ENCODE measurements at places on chromosomes 5 and 9.
A peak's percentile ranks its signal among the peaks of the same experiment; 100 is the strongest.

- no peak for DNase-seq
Observed at GRCh38 chr5:145965804-145966203, 29.4 kb downstream of the SH3RF2 start.

DNA sequence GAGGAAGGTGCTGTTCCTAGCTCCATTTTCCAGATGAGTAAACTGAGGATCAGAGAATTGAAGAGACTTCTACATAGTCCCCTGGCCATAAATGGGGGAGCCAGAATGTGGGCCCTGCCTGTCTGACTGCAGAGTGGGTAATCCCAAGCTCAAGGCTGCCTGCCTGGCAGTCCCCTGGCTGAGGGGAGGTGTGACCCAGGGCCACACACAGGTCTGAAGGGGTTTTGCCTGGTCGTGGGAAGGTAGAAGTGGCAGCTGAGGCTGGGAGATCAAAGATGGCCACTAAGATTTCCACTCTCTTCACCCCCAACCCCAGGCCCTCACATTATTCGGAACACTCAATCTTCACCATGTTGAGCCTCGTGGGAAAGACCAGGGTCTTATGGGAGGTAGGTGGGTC is 176.3 kb downstream of the MACROH2A1 start:
- no peak for DNase-seq

DNA sequence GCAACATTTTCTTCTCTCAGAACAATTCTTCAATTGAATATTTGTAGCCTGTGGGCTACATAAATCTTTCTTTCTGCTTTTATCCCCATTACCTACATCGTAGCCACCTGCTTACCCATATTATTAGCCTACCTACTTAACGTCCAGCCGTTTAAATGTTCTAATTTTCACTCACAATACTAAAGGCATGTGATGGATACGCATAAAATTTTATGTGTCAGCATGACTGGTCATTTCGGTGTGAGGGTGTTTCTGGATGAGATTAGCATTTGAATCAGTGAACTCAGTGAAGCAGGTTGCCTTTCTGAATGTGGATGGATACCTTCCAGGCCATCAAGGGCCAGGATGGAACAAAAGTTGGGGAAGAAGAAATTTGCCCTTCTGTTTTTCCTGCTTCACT is 1722.5 kb upstream of the ACO1 start:
- no peak for DNase-seq

DNA sequence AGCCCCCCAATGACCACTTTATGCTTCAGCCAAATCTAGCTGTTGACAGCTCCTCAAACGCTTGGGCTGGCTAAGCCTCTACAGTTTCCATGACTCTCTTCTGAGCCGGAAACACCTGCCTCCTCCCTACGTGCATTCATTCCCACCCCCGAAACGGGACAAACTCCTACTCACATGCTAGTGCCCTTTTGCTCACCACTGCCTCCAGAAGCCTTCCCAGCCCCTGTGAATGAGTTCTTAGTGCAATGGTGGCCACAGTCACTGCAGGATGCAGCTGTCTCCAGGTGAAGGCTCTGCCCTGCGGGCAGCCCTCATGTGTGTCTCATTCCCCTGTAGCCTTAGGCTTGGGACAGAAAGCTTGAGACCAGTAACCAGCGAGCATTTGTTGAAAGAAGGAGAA is 68.8 kb upstream of the DAB2IP start:
- DNase-seq: no peak

- peak; percentile 19 for DNase-seq
Observed at GRCh38 chr5:51345106-51345505, 38.1 kb upstream of the ISL1 start.

GRCh38 chr5:10768328-10768899 is 7.4 kb upstream of the DAP start:
- no peak for DNase-seq

GRCh38 chr5:34903260-34903659 is 12.0 kb downstream of the RAD1 start:
- no peak for DNase-seq

DNA sequence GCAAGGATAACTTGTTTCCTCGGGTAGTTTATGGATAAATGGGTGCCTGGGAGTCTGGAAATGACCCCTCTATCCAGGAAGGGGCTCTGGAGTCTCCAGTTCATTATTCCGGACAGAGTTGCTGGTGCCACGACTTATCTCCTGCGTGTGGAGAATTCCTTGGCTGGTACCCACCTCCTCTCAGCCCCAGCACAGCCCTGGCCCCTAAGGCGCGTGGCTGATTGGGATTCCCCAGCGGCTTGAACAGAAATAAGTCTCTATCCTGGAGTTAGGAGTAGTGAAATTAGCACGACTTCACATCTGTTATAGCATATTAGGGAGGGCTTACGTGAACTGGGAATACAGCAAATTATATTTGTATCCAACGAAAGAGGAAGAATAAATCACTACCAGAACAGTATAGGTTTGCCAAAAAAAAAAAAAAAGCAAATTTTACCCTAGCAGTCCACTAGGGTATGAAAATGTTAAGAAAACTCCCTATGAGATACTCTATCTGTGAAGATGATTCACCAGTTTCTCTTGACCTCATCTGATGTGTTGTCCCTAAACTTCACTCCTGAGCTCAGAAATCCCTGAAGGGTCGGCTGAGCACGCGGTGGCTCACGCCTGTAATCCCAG is 172.5 kb upstream of the OTULINL start:
- no peak for DNase-seq

DNA sequence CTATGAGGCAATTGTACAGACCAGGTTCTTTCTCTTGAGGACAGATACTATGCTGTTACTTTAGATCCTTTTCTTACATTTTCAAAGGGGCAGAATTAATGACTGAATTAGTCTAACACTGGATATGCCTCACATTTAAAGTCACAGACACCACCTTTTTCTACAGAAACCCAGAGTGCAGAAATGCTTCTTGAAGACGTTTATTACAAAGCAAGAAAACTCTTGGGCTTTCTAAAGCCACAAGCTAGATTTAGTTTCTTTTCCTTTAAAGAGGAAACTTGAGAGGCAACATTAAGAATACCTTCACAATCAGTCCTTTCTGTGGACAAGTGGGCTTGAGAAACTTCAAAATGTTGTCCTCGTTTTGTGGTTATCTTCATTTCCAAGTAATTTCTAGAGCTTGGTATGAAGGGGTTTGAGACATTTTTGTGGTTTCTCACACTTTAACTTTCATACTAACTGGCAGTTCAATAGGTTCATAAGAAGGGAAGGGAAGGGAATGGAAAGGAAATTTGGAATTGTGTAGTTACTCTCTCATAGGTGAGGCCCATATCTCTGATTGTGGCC is 527.4 kb downstream of the RASEF start:
- no peak for DNase-seq

DNA sequence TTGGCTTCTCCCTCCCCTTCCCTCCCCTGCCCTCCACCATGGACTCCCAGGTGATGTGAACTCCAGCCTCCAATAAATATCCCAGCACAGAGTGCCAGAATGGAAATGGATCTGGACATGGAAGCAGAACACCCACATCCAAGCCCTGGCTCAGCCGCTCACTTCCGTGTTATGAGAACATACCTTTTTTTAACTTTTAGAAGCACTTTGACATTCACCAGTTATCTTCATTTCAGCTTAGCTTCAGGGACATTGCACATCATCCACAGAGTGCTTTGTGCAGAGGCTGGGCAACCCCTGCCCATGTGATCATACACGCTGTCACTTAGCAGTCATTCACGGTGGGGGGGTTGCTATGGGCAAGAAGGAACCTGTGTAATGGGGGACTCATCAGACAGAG is 9.1 kb downstream of the AFAP1L1 start:
- no peak for DNase-seq

All from RWPE1 (cell line).